ENCODE measurements at places on chromosomes 11 and 22. TPM values are rescaled to one million over a fixed set of nuclear protein-coding genes. Genes with fewer than 3 reads are reported as not detected.

Gene CASP4
- total RNA-seq: 63.5 TPM

- DNase-seq: no peak
Measured at GRCh38 chr22:17918840-17919239, 105.5 kb downstream of the MICAL3 start.

DNA sequence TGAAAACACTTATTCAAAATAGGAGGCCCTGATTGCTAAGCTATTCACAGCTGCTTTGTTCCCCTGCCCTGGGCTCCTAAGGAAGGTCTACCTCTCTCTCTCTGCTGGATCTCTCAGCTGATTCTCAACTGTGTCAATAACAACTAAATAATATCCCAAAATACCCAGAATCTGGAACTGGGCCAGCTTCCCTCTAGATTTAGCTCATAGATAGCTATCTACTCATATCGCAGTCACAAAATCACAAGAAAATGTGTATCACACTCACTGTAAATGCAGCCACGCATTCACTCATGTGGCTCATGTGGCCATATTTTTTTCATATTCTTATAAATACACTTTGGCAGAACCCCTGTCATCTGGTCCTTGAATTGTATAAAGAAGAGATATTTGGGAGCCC lies 555.1 kb downstream of the OPCML start:
- no peak for DNase-seq

DNA sequence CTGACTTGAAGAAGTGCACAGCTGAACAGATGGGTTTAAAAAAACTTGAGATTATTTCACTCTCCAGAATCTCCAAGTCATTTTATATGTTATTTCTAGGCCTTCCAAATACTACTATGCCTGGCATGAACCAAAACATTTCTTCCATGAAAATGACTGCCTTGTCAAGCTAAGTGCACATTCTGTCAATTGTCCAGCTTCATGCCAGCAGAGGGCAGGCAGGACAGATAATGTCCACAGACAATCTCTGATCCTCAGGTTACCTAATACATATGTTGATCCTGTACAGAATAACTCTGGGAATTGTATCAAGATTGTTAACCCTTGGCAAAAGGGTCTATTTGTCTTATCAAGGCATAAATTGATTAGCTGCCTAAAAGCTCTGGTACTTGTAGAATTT lies 229.5 kb downstream of the AASDHPPT start:
- DNase-seq: no peak

- no peak for DNase-seq
Measured at GRCh38 chr11:71309181-71309580, 56.8 kb upstream of the SHANK2 start.

GRCh38 chr11:114255289-114255688 lies 40.9 kb upstream of the NNMT start:
- DNase-seq: no peak

Gene CARD10
- total RNA-seq: 0.19 TPM

- no peak for DNase-seq
Measured at GRCh38 chr11:88494848-88495247, 157.3 kb upstream of the CTSC start.

Gene CREB3L1
- total RNA-seq: not detected

Gene CLTCL1
- total RNA-seq: 0.43 TPM

DNA sequence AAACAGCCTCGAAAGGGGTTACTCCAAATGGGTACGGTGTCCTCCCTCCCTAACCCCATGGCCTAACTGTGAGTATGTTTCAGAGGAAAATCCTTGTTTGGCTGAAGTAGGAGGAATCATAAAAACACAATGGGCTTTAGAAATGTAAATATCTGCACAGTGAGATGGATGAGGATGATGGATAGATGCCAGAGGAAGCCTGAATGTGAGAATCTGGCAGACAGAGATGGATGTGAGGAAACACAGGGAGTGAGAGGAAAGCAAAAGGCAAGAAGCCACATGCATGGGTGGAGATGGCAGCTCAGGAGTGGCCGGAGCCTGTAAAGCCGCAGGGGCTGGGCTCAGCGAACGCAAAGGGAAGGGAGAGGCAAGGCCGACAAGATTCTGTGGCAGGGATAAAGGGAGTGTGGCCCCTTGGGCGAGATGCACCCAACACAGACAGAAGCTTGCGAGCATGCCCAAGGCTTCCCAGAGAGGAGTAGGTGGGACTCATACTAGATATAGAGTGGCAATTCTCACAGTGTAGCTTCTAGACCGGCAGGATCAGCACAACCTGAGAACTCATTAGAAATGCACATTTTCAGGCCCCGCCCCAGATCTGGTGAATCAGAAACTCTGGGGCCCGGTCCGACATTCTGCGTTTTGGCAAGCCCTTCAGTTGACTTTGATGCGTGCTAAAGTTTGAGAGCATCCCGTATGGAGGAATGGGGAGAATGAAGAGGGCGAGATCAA lies 237.3 kb upstream of the CADM1 start:
- DNase-seq: no peak

Gene PGM2L1
- total RNA-seq: 5.8 TPM

DNA sequence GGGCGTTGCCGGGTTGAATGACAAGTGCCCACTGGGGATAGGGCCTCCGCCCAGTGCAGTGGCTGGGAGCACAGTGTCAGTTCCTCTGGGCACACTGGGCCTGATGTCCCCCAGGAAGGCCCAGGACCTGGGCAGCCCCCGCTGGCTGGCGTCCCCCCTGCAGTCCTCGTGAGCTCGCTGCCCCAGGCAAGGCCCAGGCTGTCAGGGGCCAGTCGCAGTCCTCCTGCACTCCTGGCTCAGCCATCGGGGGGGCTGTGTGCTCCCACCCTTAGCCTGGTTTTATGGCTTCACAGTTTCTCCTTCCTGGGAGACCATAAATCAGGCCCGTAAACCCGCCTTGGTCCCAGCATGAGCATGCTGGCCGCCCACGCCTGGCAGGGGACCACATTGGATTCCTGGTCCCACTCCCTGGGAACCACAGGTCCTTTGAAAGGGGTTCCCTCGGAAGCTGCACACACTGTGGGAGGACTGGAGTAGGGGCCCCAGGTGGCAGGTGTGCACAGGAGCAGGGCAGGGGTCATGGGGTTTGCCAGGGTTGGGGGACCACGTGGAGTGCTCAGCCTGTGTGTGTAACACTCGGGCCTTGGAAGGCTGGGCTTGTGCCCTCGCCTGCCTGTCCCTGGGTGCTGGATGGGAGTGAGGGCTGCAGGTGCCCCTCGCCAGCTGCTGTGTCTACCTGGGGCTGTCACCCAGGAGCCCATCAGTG lies 113.6 kb downstream of the KCNQ1OT1 start:
- DNase-seq: peak; percentile 3

GRCh38 chr11:69915151-69915500 lies 95.9 kb upstream of the FGF3 start:
- no peak for DNase-seq

- no peak for DNase-seq
Measured at GRCh38 chr11:43547889-43548381, 132.6 kb upstream of the HSD17B12 start.

DNA sequence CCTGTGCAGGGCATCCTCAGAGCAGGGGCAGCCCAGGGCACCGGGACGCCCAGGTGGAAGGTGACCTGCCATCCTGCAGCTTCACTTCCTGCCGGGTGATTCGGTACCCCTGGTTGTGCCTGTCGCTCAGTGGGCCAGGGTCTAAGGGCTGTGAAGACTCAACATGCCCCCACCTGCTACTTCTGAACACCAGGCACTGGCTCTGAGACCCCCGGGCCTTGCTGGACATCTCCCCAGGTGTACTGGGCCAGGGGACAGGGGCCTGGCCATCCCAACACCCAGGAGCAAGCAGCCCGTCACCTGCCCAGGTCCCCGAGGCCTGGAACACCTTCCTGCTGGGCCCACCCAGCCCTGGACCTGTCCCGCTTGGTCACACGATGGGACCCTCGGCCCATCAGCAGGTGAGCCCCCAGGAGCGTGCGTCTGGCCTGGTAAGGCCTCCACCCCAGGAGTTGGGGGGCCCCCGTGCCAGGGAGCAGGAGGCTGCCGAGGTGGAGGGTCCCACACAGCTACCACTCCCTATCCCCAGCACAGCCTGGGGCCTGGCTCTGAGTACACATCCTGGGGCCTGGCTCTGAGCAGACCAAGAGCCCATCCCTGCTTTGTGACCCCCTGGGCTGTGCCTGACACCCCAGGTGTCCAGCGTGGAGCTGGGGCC lies 3.9 kb upstream of the MUC5B start:
- DNase-seq: no peak

GRCh38 chr22:28958611-28959010 lies 75.2 kb downstream of the ZNRF3 start:
- no peak for DNase-seq

GRCh38 chr11:72293391-72293790 lies 49.4 kb upstream of the PHOX2A start:
- peak; percentile 9 for DNase-seq

Gene OR52B4
- total RNA-seq: not detected

GRCh38 chr11:58866788-58867187 lies 22.3 kb upstream of the GLYATL2 start:
- no peak for DNase-seq

GRCh38 chr22:31344578-31345330 lies 1.4 kb downstream of the PATZ1 start:
- peak; percentile 12 for DNase-seq

DNA sequence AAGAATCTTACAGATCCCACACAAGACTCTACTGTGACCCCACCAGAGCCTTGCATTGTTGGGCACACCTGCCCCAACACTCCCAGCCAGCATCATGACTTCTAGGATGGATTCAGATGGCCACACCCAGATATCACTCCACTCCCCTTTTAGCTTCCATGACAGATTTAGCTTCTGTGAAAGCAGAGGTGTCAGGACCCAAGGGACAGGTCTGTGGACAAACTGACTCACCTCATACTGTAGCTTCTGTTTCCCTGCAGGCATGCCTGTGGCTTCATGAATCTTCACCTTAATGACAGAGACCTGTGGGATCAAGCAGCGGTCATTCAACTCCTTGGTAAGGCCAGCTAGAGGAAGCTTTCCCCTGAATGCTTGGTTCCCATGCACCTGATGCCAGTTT lies 8.5 kb upstream of the TBC1D10A start:
- DNase-seq: no peak

DNA sequence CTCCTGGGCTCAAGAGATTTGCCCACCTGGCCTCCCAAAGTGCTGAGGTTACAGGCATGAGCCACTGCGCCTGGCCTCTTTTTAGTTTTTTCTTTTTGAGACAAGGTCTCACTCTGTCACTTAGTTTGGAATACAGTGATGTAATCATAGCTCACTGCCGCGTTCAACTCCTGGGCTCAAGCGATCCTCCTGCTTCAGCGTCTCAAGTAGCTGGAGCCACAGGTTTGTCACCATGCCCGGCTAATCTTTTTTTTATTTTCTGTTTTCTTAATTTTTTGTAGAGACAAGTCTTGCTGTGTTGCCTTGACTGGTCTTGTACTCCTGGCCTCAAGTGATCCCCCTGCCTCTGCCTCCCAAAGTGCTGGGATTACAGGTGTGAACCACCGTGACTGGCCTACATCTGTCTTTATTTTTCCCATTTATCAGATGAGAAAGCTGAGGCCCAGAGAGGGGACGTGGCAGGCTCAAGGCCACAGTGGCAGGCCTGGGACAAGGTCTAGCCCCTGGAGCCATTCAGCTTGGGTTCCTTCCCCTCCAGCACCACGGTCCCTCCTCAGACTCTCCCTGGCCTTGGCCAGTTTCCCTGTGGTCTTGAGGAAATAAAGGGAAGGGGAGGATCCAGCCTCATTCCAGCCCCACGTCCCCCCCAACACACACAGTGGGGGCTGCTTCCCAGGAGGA lies 2.8 kb upstream of the KDELR3 start:
- no peak for DNase-seq

GRCh38 chr11:118434553-118435289 lies 1.6 kb upstream of the KMT2A start:
- peak; percentile 50 for DNase-seq

- DNase-seq: no peak
Measured at GRCh38 chr22:41799486-41800347, 762 bp upstream of the CCDC134 start.

Gene THRSP
- total RNA-seq: not detected

DNA sequence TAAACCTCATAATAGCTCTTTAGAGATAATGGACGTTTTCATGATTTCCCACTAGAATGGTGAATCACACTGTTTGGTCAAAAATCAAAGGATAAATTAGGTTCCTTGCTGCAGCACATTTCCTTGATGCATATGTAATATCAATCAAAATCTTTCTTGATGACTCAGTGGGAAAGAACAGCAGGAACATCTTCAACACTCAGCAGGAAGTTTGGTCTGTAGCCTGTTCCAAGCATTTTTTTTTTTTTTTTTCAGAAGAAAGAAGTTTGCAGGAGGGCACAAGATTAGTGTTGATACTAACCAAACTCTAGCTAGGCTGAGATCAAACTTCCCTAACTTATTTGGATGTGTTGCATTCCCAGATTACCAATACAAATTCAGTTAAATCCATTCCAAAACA lies 1529.8 kb downstream of the FAM181B start:
- DNase-seq: no peak

Gene LINC01488
- not detected for total RNA-seq

Gene CATSPERZ
- total RNA-seq: not detected

Gene MYRF
- 0.62 TPM for total RNA-seq

- DNase-seq: no peak
Measured at GRCh38 chr11:71446942-71447688, 1.1 kb downstream of the DHCR7 start.
